ENCODE measurements at places on chromosomes 4 and X.

DNA sequence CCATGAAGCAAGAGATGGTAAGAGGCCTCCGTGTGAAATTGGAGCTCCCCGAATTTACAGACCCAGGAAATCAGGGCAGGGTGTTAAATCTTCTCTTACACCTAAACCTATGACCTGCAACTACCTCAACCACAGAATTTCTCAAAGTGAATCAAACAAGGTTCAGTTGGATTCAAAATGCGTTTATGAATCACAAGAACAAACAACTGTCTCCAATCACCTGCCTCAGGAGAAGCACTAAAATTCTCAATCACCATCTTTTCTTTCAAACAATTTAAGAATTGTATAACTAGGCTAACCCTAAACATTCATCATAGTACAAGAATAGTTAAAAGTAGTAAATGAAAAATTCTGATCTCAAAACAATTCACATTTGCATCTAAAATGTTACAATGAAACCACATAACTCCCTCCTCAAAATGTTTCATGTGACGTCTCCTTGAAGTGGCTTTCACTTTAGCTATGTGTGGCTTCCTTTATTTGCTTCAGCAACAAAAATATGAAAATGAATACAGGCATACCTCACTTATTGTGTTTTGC lies 19.2 kb downstream of the PPP3CA start:
- no peak for DNase-seq

DNA sequence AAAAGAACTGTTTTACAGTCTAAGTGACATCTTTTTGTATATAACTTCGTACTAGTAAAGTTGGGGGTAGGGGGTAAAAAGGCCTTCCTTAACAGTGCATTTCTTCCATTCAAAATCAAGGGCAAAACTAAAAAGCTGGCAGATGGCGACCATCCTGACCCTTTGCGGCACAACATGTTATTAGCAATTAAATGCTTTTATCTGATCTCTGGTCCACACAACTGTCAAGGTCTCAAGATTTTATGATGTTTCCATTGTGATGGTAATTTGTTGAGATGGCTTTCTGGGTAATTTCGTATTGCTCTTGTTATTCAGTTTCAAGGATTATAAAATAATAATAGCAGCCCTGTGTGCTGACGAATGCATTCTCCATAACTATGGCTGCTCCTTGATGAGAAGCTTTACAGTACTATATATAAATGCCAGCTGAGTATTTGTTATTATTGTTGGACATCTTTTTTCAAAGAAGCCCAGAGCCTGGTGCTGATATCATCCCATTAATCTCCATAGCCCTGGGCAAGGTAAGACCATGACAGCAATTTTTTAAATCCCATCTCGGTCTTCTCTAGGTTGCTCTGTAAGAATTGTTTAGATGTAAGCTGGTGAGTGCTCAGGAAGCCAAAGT lies 89.5 kb downstream of the CBR4 start:
- DNase-seq: no peak

DNA sequence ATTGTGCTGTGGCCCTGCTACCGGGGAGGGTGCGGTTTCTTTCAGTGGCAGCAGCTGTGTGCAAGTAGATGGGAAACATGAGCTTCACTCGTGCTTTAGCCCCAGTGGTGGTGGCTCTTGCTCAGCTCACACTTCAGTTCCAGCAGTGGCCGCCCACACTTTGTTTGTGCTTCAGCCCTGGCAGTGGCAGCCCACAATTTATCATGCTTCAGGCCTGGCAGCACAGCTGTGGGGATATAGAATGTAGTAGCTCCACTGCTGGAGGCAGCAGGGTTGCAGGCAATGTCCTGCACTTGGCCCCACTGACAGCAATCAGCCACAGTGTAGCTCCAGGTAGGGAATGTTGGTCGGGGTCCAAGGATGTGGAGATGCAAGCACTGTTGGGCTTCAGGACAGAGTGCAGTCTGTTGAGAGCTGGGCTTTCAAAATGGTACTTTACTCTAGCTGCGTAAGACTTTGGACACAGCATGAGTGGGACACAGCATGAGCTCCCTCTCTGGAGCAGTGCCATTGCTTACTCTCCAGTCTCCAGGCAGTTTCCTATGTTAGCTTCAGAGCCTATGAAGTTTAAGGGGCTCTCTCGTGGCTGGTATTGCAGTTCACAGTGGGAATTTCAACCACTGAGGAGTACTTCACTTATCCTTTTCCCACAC lies 413.1 kb downstream of the PDGFC start:
- no peak for DNase-seq

DNA sequence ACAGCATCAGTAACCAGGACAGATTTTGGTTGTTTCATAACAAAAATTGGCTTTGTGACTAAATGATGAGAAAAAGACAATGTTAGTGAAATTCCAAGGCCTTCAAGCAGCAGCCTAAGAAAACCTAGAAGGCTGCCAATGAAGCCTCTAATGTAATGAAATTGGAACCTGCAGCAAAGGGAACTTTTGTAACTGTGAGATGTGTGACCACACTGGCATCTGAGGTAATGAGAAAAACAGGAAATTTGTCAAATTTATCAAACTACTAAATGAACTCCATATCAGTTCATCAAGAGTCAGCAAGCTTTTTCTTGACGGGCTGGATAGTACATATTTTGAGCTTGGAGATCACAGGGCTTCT lies 30.4 kb upstream of the EMCN start:
- DNase-seq: no peak

GRCh38 chr4:143338313-143338712 lies 1.6 kb downstream of the GAB1 start:
- DNase-seq: no peak

DNA sequence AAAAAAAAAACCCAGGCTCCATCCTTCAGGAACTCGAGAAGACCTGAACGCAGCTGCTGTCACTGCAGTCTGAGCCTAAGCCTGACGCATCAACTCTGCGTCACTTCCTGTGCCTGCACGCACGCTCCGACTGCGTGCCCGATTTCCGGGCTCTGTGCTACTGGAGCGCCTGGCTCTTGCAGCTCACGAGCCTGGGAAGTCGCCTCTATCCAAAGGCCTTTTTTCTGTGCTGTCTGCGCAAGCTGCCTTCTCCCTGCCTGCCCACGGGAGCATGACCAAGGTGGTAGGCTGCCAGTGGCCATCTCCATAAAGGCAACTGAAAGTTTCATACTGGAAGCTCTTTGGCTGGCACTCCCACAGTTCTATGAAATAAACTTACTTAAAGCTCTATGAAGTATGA lies 9.9 kb upstream of the GASK1B start:
- peak; percentile 19 for DNase-seq

GRCh38 chr4:119477412-119478053 lies 151.1 kb downstream of the PDE5A start:
- DNase-seq: no peak

DNA sequence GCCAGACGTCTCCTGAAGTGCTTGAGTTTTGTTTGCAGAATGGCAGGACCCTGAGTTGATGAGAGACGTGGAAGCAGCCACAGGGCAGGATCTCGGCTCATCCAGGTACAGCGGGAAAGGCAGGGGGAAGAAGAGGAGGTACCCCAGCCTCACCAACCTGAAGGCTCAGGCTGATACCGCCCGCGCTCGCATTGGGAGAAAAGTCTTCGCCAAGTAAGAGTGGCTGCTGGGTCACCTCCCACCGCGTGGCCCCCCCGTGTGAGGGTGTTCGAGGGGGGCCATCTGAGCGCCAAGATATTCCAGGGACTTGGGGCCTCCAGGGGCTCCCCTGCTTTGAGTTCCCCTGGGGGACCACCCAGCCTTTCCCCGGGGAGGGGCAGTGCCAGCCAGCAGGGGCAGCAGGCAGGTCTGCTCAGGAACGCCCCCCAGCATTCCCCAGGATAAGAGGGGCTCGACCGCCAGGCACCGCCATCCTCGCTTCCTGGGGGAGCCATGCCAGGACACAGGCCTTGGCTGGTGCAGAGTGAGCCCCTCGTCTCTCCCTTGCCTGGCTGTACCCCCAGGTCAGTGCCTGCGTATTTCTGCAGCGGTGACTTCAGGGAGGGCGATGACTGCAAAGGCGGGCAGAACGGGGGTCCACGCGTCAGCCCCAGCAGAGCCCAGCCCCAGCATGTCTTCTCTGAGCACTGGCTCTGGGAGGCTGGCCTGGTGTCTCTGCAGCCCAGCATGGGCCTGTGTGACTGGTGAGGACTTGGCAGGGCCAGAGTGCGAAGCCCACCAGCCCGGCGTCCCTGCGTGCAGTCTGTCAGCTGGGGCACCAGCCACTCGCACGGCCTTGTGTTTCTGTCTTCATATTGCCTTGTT lies 22.3 kb downstream of the NKX1-1 start:
- no peak for DNase-seq

GRCh38 chr4:39544580-39545315 lies 17.5 kb upstream of the UGDH start:
- DNase-seq: peak; percentile 78

DNA sequence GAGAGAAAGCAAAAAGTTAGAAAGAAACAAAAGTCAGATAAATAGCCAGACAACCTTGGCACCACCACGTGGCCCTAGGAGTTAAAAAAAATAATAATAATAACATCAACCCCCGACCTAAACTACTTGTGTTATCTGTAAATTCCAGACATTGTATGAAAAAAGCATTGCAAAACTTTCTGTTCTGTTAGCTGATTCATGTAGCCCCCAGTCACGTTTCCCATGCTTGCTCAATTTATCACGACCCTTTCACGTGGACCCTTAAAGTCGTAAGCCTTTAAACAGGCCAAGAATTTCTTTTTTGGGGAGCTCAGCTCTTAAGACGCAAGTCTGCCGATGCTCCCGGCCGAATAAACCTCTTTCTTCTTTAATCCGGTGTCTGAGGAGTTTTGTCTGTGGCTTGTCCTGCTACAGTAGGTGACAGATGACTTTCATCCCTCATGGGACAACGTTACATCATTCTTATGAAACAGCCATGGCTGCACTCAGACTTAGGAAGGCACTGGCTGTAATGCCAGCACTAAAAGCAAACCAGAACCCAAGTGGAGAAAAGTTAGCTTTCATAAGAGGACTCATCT lies 520 bp downstream of the ACOX3 start:
- no peak for DNase-seq

DNA sequence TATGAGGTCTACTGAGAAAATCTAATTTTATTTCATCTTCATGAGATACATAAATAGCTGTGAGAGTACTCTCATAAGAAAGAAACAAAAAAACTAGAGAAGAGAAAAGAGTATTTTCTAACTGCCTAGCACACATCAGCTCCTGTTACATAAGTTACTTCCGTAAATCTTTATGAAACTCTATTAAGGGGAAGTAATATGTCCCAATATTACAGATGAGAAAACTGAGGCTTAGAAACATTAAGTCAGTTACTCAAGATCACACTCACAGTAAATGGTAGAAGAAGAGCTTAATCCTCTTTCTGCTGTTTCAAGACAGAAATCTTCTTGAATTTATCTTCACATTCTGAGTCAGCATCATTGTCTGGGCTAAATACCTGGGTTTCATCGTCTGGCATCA lies 164.1 kb downstream of the DTHD1 start:
- no peak for DNase-seq

DNA sequence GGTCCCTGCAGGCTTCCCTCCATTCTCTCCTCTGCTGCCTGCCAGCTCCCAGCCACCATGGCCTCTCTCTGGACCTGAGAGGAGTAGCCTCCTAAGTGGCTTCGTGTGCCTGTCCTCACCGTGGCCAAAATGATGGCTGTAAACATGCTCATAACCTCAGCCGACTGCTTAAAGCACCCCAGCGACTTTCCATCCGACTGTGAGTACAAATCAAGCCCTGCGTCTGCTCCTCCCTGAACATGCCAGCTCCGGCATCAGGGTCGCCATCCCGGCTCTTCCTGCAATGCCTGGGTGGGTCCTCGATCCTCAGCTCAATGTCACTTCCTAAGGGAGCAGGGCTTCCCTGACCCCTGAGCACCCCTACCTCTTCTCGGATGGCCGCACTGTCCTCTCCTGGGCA lies 3.3 kb upstream of the SORCS2 start:
- no peak for DNase-seq

- DNase-seq: peak; percentile 22
These were observed 653 bp downstream of the HHIP start for GRCh38 chr4:144646523-144647094.

DNA sequence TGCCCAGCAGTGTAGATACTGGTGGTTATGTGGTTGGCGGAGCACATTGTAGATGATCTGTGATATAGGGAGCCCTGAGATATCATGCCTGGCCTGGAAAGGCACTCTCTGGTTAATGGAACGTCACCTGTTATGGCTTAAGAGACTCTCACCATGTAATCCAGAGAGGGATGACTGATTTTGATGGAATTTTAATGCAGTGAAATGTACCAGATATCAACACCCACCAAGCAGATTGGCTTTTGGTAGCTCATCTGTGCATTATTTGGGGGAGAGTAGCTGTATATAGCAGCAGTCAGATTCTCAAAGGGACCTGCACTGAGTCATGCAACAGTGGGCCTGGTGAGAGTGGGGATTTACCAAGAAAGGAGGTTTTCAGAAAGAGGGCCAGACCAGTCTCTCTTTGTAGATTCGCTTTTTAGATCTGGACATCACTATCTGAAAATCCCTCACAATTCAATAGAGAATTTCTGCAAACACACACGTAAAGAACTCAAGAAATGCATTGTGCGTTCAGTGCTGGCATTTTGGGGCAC lies 17.3 kb downstream of the TSC22D3 start:
- DNase-seq: no peak

- DNase-seq: no peak
These were observed 15.2 kb downstream of the SUPT20HL1 start for GRCh38 chrX:24375600-24376131.

DNA sequence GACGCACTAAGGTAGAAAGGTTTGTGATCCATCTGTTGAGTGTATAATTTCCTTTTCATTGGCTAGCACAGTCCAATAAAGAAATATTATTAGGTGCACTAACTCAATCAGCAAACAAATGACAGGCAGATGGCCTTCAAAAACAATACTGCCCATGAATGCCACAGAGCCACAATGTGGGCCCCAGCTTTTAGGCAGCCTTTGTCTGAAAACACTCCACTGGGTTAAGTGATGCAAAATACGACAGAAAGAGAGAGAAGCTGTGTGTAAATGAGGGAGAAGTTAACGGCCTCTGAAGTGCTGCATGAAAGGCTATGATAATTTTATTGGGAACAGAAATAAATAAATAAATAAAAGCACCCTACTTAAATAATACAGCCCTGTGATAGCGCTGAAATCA lies 274.6 kb downstream of the NKX6-1 start:
- DNase-seq: no peak

GRCh38 chr4:83282049-83282535 lies 2.5 kb downstream of the COQ2 start:
- DNase-seq: peak; percentile 70

DNA sequence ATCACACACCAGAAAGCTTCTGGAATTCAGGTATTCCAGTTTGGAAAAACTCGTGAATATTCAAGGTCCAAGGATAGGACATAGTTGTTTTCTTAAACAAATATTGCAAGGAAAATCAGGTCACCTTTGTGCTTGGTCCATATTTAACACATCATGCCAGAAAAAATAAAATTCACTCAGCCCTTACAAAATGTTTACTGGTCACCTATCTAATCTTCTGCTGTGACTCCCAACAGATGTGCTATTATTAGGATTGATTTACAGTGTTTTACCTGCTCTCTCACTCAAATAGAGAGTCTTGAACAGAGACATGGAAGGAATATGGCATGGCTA lies 9.5 kb downstream of the CSN3 start:
- DNase-seq: no peak
